ENCODE measurements at places on chromosomes 5 and 9.

DNA sequence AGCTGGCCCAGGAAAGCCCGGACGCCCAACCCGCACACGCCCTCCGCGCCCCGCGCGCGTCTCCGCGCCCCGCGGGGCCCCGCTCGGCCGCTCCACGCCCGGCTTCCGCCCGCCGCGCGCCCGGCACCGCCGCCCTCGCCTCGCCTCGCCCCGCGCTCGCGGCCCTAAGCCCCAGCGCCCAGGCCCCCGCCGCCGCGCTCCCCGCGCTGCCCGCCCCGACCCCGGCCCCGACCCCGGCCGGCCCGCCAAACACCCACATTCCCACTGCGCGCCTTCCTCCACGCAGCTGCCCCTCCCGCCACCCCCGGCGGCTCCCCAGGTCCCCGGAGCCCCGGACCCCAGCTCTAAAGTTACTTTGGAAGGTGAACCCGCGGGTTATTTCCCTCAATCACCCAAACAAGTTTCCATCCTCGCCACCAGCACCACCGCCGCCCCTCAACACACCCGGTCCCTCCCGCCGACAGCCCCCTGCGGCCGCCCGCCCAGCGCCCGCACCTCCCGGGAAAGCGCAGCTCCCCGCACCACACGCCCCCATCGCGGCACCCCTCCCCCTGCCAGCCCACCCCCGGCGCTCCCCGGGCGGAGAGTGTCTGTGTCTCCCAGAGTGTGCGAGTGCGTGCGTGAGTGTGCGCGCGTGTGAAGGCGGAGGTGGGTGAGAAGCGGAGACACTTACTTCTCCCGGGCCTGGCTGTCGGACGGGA is 439 bp downstream of the SSBP2 start:
- no peak for DNase-seq

GRCh38 chr5:33742181-33742580 is 149.6 kb downstream of the ADAMTS12 start:
- no peak for DNase-seq

DNA sequence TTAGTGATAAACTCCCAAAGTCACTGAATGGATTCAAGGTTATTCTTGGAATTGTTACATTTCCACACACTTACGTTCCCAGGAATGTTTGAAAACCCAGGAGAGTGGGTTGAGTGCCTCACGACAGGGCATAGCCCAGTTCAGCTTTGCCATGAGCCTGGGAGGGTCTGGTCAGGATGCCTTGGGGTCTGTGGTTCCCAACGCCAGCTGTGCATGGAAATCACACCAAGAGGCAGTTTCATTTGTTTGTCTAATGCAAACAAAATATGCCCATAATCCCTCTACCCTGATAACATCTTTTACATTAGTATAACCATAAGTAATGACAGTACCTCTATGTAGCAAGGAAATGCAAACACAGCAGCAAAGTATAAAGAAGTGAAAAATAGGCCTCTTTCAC is 25.3 kb upstream of the MSX2 start:
- DNase-seq = no peak

DNA sequence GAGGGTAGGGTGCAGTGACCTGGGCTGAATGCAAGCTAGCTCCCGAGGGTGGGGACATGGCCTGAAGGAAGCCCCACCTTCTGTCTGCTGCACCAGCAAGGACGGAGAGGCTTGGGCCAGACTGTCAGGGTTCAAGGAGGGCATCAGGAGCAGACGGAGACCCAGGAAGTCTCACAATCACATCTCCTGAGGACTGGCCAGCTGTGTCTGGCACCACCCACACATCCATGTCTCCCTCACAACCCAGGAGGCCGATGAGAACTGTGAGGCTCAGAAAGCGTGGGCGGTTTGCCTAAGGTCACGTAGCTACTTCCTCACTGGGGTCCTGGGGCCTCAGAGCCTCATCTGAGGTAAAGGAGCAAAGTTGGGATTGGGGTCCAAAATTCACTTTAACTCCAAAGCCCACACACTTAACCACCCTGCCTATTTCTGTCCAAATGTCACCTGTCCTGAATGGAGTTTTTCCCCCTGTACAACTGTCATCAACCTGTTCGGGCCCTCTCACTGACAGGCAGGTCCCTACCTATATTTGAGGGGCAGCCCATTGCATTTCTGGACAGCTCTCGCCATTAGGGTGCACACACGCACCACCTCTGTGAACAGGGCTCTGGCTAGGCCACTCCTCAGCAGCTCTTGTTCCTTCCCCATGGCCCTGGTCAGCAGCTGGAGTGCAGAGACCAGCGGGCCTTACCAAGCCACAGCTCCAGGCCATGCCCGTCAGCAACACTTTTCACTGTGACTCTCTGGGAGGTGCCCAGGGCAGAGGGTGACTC is 3.4 kb downstream of the IL13 start:
- DNase-seq = no peak

GRCh38 chr5:95159603-95160002 is 125.3 kb downstream of the MCTP1 start:
- DNase-seq = no peak

DNA sequence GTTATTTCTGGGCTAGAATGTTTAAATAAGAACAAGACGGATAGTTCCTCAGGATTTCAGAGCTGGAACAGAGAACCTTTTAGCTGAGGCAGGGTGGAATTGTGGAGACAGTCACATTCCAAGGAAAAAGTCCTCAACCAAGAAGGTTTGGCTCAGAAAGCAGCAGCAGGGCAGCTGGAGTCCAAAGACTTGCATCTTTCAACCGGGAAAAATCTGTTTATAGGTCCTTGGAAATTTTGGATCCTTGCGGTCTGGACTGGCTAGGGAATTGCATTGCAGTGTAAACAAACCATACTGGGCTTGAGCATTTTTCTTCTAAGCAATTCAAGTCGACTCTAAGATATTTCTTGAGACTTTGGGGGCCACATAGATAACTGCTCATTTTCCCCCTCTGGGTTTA is 40.8 kb upstream of the HMHB1 start:
- DNase-seq = no peak

DNA sequence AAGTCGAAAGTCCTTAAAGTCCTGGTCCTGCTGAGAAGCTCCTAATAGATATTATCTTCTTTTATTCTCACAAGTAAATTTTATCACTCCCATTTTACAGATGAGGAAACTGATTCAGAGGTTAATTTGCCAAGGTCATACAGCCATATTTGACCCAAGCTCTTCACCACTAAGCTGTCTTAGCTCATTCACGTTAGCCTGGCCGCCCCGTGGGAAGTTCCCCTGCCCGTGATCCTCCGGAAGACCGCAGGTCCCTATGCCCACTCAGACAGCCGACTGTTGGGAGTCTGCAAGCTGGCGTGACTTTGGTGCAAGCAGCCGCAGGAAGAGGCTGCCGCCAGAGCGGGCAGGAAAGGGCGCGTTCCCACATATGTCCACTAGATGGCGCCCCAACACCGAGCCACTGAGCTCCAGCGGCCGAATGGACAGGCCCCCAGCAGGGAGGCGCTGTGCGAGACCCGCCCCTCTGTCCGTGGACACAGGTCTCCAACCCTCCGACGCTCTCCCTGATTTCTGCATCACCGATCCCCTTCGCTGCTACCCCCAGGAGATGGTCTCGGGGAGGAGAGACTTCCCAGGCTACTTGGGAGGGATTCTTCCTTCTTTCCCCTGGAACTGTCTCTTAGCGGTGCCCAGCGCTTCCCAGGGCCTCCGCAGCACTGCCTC is 10.0 kb upstream of the ARAP3 start:
- peak; percentile 81 for DNase-seq

DNA sequence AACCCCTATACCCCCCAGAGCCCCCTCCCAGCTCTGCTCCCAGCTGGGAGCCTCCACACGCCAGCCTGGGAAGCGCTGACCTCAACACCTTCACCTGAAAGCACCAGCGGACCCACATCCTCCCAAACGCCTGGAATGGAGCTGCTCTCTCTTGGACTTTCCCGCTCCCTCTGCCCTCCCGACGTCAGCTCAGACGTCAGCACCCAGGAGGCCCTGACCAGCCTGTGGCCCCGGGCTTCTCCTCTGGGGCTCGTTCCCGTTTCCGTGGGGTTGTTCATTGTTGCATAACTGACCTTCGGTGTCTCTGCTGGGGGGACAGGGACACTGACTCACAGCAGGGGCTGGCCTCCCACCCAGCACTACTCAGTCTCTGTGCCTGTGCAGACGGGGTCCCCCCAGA is 35.0 kb upstream of the SLC6A3 start:
- no peak for DNase-seq

- no peak for DNase-seq
Observed at GRCh38 chr5:139955616-139956273, 87.4 kb downstream of the NRG2 start.

GRCh38 chr5:149216496-149216895 is 55.2 kb upstream of the AFAP1L1 start:
- no peak for DNase-seq

DNA sequence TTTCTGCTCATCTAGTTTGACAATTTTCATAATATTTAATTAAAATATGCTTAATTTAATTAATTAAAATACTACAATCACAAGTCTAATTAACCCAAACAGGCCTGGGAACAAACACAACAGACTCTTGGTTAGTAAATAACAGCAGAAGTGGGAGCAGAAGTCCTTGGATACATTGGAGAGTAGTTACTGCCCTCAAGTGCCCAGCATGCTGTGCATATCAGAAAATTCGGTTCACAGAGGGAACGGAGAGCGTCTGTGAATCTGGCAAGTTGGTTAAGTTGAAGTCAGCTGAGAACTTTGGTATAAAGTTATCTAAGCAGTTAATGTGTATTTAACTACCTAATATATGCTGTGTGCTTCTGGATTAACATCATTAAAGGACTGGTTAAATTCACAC is 87.0 kb upstream of the ATG10 start:
- DNase-seq = no peak

- DNase-seq = no peak
Observed at GRCh38 chr5:14297697-14298096, 154.6 kb downstream of the TRIO start.

- no peak for DNase-seq
Observed at GRCh38 chr5:172624083-172624995, 16.7 kb upstream of the NEURL1B start.

GRCh38 chr5:89972901-89973300 is 436.7 kb downstream of the CETN3 start:
- DNase-seq = no peak

GRCh38 chr5:78497573-78498533 is 137.4 kb downstream of the SCAMP1 start:
- DNase-seq = no peak

DNA sequence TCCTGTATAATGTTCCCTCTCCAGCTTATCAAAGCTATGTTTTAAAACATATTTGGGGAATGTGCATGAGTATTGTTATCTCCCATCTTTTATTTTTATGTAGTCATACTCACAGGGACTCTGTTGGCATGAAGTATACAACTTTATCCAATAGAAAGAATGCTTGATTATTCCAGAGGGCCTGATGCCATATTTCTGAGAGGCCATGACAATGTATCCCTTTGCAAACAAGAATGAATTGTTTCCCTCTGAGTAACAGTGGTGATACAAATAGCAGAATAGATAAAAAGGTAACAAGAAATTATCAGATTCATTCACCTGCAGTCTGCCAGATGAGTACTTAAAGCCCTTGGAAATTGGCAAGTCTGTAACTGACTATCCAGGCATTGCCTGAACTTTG is 125.9 kb downstream of the PLK2 start:
- no peak for DNase-seq

DNA sequence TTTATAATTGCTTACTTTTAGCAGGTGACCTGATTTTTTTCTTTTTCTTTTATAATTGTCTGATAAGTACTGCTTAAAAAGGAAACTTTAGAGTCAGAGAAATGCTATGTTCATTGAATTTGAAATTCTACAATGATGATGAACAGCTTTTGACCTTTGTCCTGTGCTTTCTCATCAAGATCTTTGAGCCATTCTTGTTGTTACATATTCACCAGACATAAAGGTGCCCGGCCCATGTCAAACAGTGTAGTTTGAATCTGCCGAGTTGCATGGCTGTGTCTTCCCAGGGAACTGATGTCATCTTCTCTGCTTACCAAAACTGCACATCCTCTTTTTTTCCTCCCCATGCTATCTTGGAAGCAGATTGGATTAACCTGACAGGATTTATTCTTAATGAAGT is 163.6 kb downstream of the LRRC70 start:
- DNase-seq = no peak
